HuH-7.5 (cell line): ENCODE measurements at places on chromosomes 13 and 19.

DNA sequence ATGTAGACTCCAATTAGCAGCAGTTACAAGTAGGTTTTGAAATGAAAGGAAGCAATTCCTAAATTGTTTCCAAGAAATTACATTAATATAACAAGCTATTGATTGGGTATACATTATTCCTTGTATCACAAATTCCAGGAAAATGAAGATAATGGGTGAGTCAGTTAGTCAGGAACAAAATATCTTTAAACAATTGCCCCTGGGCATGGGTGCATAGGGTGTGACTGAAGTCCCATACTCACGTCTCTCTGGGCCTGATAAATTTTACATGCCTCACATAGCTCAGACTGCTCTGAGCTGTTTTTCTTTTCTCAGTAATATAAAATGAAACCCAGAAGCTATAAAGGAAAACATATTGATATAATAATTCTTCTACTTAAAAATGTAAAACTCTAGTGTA is 87.8 kb downstream of the FNDC3A start:
- DNase-seq = no peak

GRCh38 chr13:50127726-50128291 is 112.6 kb downstream of the KCNRG start:
- DNase-seq = no peak

- no peak for DNase-seq
These were observed 66.2 kb downstream of the ZMYM2 start for GRCh38 chr13:20024702-20025101.

DNA sequence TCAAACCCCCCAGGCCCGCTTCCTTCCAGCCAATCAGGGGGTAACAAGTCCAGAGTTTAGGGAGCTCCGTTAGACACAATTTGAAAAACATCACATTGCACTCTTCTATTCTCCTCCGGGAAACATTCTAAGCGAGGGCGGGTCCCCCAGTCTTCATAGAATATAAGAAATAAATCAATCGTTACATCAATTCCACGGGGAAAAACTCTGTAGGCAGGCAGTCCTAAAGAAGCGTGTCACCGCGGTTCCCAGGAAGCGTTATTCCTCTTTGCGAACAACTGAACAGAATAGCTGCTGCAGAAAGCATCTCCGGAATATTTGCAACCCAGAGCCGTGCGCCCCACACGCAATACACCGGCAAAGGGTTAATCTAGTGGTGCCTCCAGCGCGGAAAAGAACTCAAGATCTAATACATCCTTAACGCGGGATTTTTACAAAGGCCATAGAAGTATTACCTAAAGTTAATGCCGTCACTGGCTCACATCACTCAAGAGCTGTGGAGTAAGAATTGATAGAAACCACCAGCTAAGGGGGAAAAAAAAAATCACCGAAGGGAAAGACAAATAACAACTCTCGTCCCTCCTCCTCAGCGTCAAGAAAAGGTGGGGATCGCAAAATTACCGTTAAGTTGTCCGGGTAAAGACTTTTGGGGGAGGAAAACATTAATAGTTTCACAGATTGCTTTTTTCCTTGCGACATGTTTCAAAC is 65.1 kb downstream of the KCNRG start:
- no peak for DNase-seq

GRCh38 chr19:19423322-19423721 is 17.8 kb downstream of the GATAD2A start:
- no peak for DNase-seq

DNA sequence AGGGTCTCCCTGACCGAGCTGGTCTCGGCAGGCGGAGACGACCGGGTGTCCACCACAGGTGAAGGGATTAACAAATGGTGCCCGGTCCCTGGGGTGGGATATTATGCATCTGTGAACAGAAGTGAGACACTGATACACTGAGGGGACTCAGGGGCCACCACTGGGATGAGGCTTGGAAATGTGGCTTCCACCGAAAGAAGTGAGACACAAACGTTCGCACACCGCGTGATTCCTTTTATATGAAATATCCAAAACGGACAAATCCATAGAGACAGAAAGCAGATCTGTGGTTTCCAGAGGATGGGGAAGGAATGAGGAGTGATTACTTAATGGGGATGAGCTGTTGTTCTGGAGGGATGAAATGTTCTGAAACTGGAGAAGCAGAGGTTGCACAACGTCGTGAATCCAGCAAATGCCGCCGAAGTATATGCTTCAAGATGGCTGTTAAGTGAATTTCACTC is 47.5 kb downstream of the C13orf46 start:
- DNase-seq = no peak

DNA sequence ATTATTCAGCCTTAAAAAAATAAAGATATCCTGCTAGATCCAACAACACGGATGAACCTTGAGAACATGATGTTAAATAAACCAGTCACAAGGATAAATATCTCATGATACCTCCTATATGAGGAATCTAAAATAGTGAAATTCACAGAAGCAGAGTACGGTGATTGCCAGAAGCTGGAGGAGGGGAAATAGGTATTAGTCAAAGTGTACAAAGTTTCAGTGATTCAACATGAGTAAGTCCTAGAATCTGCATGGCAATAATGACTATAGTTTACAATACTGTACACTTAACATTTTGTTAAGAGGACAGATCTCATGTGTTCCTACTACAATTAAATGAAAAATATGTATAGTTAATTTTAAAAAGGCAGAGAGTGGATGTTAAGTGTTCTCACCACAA is 206.6 kb upstream of the SLC10A2 start:
- no peak for DNase-seq

- no peak for DNase-seq
These were observed 957 bp upstream of the CCDC194 start for GRCh38 chr19:17394891-17395415.

DNA sequence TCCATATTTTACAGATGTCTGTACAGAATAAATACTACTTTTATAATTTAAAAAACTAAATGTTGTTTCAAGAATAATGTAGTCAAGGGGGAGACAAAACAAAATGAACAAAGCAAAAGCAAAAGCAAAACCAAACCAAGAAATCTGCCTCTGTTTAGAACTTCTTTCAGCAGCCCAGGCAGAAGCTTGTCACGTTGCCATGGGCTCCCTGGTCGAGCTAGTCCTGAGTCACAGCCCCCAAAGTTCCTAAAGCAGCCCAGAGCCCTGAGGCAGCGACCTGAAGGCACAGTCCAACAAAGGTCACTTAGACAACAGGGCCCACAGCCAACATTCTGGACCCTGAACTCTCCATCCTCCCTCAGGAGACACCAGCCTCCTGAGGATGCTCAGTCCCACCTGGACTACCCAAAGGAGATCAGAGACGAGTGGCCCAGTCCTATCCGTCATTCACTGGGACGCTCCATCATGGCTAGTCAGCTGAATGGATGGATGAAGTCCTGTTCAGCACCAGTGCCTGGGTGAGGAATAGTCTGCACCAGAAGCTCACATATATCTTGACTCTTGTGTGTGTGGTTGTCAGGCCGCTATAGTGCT is 41.7 kb downstream of the SIAH3 start:
- DNase-seq = no peak

DNA sequence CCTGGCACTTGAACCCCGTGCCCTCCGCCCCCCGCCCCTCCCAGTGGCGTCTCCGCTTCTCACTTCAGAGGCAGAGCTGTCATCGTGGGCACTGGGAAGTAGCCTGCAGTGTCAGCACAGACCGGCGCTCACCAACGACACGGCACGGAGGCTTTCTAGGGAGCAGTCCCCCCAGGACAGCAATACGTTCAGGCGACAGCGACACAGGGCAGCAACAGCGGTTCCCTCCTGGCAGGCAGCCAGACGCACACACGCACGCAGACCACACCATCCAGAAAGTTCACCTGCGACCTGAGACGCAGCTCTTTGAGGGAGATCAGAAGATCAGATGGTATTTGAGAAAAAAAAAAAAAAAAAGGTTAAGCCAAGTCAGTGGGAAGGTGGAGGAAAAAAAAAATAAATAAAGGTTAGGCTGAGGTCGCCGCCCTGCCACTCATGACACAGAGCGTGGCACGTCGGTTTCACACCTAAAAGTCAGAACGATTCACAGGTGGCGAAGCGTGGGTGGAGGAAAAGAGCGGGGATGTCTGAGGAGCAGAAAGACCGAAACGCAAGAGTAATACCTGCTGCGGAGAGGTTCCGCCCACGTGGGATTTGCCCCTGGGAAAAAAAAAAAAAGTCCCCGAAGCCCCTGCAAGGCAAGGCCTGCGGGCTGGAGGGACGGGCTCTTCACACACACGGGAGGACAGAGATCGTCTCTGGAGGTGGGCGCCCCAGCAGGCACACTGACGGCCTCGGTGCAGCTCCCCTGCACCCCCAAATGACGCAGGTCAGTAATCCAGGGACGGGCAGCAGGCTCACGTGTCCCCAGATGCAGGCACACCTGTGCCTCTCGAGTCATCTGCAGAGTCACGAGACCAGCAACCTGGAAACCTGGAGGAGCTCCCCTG is 94.5 kb downstream of the GNG7 start:
- no peak for DNase-seq

DNA sequence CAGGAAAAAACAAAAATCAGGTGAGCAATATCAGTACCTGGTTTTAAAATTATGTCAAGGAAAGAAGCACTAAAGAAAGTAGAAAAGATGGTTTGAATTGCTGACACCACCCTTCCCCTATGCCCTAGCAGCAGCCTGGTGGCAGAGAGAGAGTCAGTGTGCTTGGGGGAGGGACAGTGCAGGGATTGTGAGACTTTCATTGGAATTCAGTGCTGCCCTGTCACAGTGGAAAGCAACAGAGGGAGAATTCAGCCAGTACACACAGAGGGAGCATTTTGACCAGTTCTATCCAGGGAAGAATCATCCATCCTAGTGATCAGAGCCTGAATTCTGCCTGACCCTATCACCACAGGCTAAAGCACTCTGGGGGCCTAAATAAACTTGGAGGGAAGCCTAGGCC is 222.4 kb upstream of the PCDH17 start:
- DNase-seq = no peak

DNA sequence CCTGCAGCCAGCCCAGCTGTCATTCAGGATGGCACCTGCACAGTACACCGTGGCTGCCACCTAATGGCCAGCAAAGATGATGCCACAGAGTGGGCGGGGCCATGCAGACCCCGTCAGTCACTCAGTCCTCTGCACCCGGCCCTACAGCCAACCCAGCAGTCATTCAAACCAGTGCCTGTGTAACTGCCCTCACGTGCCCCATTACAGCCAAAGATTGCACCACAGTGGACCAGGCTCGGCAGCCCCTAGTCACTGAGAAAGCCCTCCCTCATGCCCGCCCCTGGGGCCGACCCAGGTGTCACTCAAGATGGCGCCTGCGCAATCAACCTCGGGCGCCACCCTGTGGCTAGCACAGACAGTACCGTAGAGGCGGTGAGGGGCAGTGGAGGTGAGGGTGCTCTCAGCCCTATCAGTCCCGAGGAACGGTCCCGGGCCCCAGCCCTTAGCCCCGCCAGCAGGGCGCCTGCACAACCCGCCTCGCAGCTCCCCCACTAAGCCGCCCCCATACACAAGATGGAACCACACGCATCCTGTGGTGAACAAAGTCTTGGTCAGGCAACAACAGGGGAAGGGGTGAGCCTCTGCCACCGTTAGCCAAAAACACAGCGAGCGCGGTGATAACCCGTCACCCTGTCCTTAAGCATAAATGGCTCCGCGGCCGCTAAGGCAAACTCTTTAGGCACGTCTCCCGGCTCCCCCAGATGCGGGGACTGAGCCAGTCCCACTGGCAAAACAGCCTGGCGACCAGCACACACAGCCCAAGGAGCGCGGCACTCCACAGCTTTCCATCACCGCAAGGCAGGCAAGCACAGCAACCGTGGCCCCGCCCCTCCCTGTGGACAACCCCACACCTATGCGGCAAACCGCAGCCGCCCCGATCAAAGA is 2.3 kb downstream of the PEG3 start:
- no peak for DNase-seq

DNA sequence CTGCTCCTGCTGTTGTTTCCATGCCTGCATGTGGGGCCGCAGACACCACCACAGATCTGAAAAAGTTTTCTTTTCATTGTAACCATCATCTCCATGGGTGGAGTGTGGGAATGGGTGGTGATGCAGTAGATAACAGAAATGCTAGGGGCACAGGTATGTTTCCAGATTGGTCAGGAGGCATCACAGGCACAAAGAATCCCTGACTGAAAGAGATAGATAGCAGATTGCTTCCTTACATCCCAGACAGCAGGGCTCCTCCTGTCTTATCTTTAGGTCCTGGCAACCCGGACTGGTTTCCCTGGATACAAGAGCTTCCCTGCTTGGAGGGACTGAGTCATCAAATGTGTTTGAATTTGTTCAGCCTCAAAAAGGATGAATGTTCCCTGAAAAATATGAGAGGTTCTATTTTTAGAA is 1937.6 kb downstream of the PCDH9 start:
- no peak for DNase-seq

DNA sequence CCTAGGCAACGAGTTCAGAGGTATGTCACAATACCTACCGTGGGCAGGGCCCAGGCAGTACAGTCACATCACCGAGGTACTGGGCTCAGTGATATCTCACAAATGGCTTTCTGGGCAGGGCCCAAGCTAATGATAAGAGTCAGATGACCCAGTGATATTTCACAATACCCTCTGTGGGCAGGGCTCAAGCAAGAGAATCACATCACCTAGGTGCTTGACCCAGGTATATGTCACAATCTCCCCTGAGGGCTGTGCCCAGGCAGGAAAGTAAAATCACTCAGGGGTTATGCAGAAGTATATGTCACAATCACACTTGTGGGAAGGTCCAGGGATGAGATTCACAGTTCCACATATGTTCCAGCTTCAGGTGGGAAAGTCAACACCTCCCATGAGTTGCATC is 45.3 kb downstream of the ZNF729 start:
- DNase-seq = no peak

DNA sequence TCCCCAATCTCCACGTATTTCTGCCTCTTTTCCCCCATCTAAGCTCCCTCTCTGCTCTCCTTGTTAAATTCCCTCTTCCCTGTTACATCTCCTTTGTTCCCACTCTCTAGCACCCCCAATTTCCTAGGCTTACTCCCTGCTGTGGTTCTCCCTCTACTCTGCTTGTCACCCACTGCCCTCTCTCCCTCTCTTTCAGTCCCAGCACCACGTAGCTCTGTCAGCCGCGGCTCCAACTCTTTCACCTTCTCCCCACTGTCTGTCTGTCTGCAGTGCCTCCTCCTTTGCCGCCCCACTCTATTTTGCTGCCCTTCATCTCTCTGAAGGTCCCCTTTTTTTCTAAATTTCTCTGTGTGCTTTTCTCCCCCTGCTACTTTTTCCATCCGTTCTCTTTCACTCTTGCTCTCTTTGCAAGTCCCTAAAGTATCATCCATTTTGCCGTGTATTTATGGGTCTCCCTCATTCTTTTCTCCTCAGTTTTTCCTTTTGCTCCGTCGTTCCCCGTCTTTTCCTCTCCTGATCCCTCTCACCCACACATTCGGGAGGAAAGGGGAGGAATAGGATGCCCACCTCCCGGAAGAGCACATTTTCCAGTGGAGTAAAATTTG is 937 bp downstream of the ZNF841 start:
- DNase-seq = no peak

GRCh38 chr13:106183410-106184065 is 351.9 kb downstream of the EFNB2 start:
- no peak for DNase-seq

- no peak for DNase-seq
These were observed 19.7 kb downstream of the ZNF567 start for GRCh38 chr19:36707134-36707533.

DNA sequence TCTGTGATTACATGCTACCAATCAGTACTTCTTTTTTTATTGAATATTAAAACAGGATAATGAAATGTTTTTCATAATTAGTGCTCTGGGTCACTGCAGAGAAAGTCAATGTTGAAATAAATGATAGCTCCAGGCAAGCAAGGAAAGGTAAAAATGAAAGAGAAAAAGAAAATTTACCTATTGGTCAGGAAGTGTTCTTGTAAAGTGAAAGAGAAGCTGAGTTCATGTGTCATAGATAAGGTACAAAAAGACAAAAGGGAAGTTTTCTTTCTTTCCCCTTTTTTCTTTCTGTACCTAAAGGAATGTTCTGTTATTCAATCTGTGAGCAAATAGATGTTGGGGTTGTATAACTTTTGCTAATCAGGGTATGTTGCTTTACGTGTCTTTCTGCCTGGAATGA is 197.0 kb downstream of the PCDH9 start:
- no peak for DNase-seq
